Aorta (tissue), 5 donors: ENCODE measurements at places on chromosomes 11 and 22. TPM values are rescaled to one million over a fixed set of nuclear protein-coding genes. Genes with fewer than 3 reads are reported as not detected.

GRCh38 chr22:27405672-27406388 lies 395.7 kb downstream of the MN1 start:
- H3K4me3 ChIP-seq, result no peak overlapping the region
- no peaks in the 10 kb centered on the region for H3K36me3 ChIP-seq
- H3K4me1 ChIP-seq, result no peaks in the 10 kb centered on the region
- H3K27ac ChIP-seq, result no peak overlapping the region

DNA sequence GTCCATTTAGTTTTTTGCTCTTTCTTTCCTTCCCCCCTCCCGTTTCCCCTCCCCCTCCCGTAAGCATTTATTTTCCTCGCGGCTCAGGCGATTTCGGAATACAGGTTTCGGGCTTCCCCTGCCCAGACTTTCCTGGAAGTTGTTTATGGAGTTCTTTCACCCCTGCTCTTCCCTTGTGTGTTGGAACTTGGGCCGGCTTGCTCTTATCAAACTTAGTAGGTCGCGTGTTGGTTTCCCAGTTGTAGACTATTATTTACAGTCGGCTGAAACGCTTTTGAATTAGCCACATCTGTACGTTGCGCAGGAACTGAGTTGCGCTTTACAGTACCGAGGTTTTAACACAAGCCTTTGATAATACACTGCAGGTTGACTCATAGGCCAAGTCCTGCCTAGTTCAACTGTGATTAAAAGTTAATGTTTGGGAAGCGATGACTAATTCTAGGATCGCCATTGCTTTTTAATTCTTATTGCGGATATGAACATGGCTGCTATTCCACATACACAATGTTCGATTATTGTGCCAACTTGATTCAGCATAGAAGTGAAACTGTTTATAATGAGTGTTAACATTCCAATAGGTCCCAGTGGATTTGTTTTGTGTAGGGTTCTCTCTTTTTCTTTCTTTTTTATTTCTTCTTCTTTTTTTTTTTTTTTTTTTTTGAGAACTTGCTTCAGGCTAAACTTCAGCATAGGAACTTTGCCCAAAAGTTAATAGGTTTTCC lies 1.7 kb downstream of the YAP1 start:
- no peaks in the 10 kb centered on the region for H3K36me3 ChIP-seq
- H3K27ac ChIP-seq, result peak overlapping the region; percentile 94
- peaks cover 7% of the 10 kb centered on the region for H3K4me1 ChIP-seq
- DNase-seq, result no peak

- no peaks in the 10 kb centered on the region for H3K27me3 ChIP-seq
- no peaks in the 10 kb centered on the region for H3K36me3 ChIP-seq
- no peak overlapping the region for H3K27ac ChIP-seq
- no peaks in the 10 kb centered on the region for H3K4me1 ChIP-seq
Measured at GRCh38 chr22:19569976-19570375, 45.8 kb upstream of the CLDN5 start.

- no peaks in the 10 kb centered on the region for H3K36me3 ChIP-seq
- H3K27ac ChIP-seq, result no peak overlapping the region
- DNase-seq, result no peak
- H3K27me3 ChIP-seq, result no peaks in the 10 kb centered on the region
- no peaks in the 10 kb centered on the region for H3K4me1 ChIP-seq
- no peak overlapping the region for H3K4me3 ChIP-seq
Measured at GRCh38 chr11:44298862-44299261, 11.1 kb downstream of the ALX4 start.

DNA sequence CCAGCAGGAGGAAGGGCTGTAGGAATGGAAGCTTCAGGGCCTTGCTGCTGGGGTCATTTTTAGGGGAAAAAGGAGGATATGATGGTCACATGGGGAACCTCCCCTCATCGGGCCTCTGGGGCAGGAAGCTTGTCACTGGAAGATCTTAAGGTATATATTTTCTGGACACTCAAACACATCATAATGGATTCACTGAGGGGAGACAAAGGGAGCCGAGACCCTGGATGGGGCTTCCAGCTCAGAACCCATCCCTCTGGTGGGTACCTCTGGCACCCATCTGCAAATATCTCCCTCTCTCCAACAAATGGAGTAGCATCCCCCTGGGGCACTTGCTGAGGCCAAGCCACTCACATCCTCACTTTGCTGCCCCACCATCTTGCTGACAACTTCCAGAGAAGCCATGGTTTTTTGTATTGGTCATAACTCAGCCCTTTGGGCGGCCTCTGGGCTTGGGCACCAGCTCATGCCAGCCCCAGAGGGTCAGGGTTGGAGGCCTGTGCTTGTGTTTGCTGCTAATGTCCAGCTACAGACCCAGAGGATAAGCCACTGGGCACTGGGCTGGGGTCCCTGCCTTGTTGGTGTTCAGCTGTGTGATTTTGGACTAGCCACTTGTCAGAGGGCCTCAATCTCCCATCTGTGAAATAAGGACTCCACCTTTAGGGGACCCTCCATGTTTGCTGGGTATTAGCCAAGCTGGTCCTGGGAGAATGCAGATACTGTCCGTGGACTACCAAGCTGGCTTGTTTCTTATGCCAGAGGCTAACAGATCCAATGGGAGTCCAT lies 14.1 kb downstream of the IL10RA start:
- H3K4me1 ChIP-seq, result no peaks in the 10 kb centered on the region
- H3K4me3 ChIP-seq, result no peak overlapping the region
- no peaks in the 10 kb centered on the region for H3K36me3 ChIP-seq
- no peak overlapping the region for H3K27ac ChIP-seq
- no peak for DNase-seq

DNA sequence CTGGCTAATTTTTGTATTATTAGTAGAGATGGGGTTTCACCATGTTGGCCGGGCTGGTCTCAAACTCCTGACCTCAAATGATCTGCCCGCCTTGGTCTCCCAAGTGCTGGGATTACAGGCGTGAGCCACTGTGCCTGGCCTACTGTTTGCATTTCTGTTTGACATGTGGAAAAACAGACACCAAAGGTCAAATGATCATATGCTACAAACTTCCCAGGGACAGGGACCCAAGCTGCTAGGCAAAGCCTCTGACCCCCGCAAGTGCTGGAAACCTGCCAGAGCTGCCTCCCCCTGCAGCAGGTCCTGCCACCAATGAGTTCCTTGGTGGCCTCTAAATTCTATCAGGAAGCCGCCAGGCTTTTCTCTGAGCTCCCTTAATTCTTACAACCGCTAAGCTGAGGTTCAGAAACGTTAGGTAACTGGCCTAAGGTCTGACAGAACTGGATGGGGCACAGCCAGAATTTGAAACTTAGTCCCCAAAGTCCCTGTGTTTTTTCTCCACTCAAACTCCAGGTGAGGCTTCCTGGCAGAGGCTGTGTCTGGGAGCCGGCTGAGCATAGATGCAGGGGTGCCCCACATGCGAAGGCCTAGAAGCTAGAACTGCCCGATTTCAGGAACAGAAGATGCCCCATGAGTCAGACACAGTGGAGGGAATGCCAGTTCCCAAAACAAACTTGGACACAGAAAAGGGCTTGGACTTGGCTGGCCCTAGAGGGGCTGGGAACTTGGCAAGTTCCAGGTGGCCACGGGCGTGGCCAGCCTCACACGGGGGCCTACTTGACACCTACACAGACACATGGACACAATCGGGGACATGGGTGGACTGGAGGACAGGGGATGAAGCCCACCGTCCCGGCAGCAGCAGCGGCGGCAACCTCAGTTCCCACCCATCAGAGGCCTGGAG lies 7.4 kb downstream of the CSNK1E start:
- no peaks in the 10 kb centered on the region for H3K27me3 ChIP-seq
- no peak overlapping the region for H3K4me3 ChIP-seq
- no peak for DNase-seq
- H3K4me1 ChIP-seq, result peaks cover 3% of the 10 kb centered on the region
- H3K27ac ChIP-seq, result peak overlapping the region; percentile 79
- no peaks in the 10 kb centered on the region for H3K36me3 ChIP-seq

The FAT3 gene
- total RNA-seq, result 14.8 TPM

The SERPIND1 gene
- total RNA-seq, result 0.15 TPM
